Lung (tissue), 17 donors: ENCODE measurements at places on chromosomes 2 and 18. TPM values are rescaled to one million over a fixed set of nuclear protein-coding genes. Genes with fewer than 3 reads are reported as not detected.

The FAM98A gene
- 31.9 TPM for total RNA-seq

The RAB6C gene
- total RNA-seq: not detected

The CCBE1 gene
- 59.0 TPM for total RNA-seq

DNA sequence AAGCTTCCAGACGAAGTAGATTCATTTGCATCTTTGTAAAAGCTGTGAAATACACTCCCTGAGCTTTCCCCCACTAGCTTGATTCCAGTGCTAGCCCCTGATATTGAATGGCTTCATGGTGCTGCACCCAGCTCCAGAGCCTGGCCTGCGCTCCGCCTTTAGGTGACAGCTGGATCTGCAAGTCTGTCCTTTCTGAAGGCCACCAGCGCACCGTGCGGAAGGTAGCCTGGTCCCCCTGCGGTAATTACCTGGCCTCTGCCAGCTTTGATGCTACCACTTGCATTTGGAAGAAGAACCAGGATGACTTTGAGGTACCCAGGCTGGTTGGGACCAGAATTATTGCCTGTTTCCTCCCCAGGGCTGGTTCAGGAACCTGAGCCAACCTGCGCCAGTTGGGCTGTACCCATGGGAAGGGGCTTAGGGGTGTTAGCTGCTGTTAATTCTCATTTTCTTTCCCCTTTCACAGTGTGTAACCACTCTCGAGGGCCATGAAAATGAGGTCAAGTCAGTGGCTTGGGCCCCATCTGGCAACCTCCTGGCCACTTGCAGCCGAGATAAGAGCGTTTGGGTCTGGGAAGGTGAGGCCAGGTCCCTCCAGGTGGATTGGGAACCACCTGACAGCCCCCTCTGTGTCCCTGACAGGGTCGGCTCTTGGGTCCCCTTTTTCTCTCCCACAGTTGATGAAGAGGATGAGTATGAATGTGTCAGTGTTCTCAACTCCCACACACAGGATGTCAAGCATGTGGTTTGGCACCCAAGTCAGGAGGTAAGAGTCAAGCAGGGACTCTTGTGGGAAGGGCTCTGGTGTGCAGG is 1.3 kb downstream of the CIAO1 start:
- DNase-seq: peak; percentile 17
- H3K4me3 ChIP-seq: no peak overlapping the region
- H3K27ac ChIP-seq: no peak overlapping the region
- H3K4me1 ChIP-seq: peaks cover 10% of the 10 kb centered on the region

DNA sequence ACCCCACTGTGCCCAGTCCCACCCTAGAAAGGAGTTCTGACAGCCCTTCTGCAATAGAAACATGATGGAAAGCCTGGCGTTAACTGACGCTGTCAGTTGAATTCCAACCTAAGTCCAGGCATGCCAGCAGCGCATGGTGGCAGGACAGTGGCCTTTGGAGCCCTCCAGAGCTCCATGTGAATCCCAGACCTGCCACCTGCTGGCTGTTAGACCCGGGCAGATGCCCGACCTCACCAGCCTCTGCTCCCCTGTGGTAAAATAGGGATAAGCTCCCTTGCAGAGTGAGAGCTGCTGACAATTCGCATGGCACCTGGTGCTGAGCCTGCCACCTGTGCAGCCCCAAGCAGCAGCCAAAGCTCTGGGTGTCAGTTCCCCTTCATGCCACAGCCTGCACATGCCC is 138.6 kb downstream of the LOXHD1 start:
- H3K4me1 ChIP-seq: no peaks in the 10 kb centered on the region
- no peak overlapping the region for H3K27ac ChIP-seq
- H3K27me3 ChIP-seq: no peaks in the 10 kb centered on the region
- H3K4me3 ChIP-seq: no peak overlapping the region
- H3K36me3 ChIP-seq: no peaks in the 10 kb centered on the region

- H3K36me3 ChIP-seq: no peaks in the 10 kb centered on the region
- H3K27me3 ChIP-seq: no peaks in the 10 kb centered on the region
- DNase-seq: no peak
Observed at GRCh38 chr2:15640261-15640711, 48.6 kb downstream of the DDX1 start.

GRCh38 chr2:121039679-121040078 is 245.3 kb downstream of the TFCP2L1 start:
- H3K4me1 ChIP-seq: peaks cover 9% of the 10 kb centered on the region
- H3K36me3 ChIP-seq: no peaks in the 10 kb centered on the region
- peaks cover 29% of the 10 kb centered on the region for H3K27me3 ChIP-seq

- peaks cover 28% of the 10 kb centered on the region for H3K4me1 ChIP-seq
- DNase-seq: no peak
- H3K4me3 ChIP-seq: no peak overlapping the region
- H3K27ac ChIP-seq: no peak overlapping the region
- peaks cover 16% of the 10 kb centered on the region for H3K36me3 ChIP-seq
- no peaks in the 10 kb centered on the region for H3K27me3 ChIP-seq
Observed at GRCh38 chr2:191362841-191363240, 117.6 kb downstream of the MYO1B start.

DNA sequence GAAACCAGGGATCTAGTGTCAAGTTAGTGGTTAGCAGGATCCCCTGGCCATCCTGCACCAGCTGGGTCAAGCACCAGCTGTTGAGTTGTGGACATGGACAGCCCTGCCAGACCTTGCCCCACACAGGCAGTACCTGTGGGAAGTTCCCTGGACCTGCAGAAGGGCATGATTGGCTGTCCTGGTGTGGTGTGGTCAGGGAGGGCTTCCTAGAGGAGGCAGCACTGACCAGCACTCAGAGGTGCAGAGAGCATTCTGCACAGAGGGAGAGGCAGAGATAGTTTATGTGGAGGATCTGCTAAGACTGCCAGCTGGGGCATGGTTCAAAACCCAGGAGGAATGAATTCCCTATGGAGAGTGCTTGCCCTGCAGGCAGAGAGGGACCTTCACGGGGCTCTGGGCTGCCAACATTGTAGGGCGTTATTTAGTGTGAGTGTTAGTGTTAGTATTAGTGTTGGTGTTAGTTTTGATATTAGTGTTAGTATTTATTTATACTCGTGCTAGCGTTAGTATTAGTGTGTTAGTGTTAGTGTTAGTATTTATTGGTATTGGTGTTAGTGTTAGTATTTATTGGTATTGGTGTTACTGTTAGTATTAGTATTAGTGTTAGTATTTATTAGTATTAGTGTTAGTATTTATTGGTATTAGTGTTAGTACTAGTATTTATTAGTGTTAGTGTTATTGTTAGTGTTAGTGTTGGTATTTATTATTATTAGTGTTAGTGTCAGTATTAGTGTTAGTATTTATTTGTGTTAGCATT is 31.9 kb downstream of the TWIST2 start:
- no peaks in the 10 kb centered on the region for H3K4me1 ChIP-seq
- H3K27me3 ChIP-seq: peaks cover 3% of the 10 kb centered on the region
- H3K4me3 ChIP-seq: no peak overlapping the region

GRCh38 chr2:223416815-223417610 is 185.1 kb downstream of the SCG2 start:
- H3K4me1 ChIP-seq: no peaks in the 10 kb centered on the region
- H3K27ac ChIP-seq: no peak overlapping the region
- no peaks in the 10 kb centered on the region for H3K36me3 ChIP-seq
- no peaks in the 10 kb centered on the region for H3K27me3 ChIP-seq

GRCh38 chr2:72131916-72132841 is 15.5 kb downstream of the CYP26B1 start:
- no peaks in the 10 kb centered on the region for H3K36me3 ChIP-seq
- no peaks in the 10 kb centered on the region for H3K27me3 ChIP-seq
- DNase-seq: no peak

DNA sequence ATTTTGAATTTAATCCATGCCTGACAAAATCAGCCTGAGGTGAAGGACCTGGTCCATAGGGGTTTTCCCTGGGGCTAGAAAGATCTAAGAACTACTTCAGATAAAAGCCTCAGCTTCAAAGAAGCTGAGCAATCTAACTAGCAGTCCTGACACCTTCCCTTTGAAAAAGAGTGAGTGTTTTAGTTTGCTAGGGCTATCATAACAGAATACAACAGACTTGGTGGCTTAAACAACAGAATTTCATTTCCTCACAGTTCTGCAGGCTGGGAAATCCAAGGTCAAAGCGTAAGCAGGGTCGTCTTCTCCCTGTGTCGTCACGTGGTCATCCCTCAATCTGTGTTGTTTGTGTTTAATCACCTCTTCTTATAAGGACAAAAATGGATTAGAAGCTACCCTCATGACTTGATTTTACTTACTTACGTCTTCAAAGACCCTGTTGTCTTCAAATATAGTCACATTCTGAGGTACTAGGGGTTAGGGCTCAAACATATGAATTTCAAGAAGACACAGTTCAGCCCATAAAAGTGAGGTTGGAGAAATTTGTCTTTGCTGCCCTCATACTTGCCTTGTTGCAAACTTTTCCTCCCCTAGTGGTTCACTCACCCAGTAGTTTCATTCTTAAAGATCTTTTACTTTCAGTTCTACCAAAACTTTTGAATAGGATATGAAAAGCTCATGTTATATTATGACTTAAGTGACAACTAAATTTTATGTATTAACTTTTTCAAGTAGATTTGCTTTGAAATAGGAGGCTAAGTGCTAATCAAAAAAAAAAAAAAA is 673.8 kb downstream of the ARHGAP15 start:
- no peaks in the 10 kb centered on the region for H3K27me3 ChIP-seq
- no peaks in the 10 kb centered on the region for H3K36me3 ChIP-seq

DNA sequence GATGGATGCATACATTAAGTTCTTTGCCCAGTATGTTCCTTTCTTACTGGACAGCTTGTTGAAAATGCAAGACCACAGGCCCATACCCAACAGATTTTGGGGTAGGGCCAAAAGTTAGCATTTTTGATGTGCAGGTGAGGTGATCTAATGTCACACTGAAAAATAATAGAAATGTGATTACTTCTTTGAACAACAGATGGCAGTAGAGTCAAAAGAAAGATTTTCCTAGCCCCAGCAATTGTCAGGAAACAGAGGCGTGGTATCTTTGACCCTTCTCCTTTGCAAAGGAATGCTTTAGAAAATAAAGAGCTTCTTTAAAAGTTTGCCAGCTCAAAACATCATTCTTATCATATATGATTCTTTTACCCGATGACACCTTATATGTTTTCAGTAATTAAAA is 343.6 kb upstream of the SYT4 start:
- DNase-seq: peak; percentile 56
- no peaks in the 10 kb centered on the region for H3K36me3 ChIP-seq

DNA sequence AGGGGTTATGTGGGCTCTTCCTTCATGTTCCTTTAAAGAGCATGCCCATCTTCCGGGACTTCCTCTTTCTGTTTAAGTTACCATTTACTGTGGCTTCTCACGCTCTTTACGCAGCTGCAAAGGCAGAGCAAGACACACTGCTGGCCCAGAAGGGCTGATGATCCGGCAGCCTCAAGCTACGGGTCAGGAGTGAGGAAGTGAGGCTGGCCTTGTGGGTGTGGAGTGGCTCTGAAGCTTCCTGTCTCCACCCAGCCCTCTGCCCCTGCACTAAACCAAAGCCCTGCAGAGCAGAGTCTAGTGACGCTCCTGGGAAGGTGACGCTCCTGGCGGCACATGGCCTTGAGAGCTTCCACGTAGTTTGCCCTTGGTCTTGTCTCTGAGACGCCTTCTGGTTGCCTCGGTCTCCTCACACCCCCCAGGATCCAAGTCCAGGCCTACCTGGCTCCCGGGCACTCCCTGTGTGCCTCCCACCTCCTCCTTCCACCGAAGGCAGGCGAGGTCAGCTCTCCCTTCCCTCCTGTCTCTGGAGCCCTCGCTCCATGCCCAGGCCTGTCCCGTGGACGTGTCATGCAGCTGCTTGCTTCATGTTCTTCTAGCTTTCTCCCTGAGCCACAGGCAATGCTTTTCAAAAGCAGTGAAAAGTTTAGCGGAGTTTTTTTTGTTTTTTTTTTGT is 50.3 kb downstream of the ARL4C start:
- DNase-seq: no peak
- no peaks in the 10 kb centered on the region for H3K36me3 ChIP-seq

DNA sequence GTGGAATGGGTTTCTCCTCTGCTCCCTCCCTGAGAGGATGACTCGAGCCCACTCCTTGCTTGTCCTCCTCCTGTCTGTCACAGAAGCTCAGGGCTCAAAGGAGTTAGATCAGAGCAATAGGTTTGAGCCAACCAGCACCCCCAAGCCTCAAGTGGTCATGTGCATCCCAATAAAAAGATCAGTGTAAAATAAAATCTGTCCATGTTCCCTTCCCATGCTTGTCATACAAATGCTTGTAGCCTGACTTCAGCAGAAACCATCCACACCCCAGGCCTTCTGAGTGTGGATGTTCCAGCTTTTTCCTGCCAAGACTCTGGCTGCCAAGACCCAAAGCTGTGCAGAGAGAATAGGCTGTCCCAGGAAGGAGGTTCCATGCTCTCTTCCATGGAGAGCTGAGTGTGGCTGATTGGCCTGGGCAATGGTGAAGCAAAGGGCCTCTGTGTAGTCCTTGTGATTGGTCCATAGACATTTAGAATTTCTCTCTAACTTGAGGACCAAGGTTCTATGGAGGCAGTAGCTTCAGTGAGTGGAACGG is 67.4 kb downstream of the GYPC start:
- no peaks in the 10 kb centered on the region for H3K27me3 ChIP-seq
- peak; percentile 13 for DNase-seq
- H3K4me3 ChIP-seq: no peak overlapping the region
- H3K4me1 ChIP-seq: peaks cover 7% of the 10 kb centered on the region
- H3K36me3 ChIP-seq: no peaks in the 10 kb centered on the region

DNA sequence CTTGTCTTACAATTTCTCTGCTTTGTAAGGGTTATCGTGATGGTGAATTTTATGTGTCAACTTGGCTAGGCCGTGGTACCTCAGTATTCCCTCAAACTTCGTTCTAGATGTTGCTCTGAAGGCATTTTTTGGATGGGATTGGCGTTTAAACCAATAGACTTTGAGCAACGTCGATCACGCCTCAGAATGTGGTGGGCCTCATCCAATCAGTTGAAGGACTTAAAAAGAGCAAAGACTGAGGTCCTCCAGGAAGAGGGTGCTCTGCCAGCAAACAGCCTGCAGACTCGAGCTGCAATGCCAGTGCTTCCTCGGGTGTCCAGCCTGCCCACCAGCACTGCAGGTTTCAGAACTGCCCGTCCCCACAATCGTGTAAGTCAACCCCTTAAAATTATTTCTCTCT is 145.8 kb upstream of the SALL3 start:
- DNase-seq: no peak
- H3K4me3 ChIP-seq: no peak overlapping the region
- H3K27ac ChIP-seq: no peak overlapping the region
- H3K27me3 ChIP-seq: no peaks in the 10 kb centered on the region

GRCh38 chr2:45585267-45585861 is 25.7 kb downstream of the SRBD1 start:
- no peak overlapping the region for H3K27ac ChIP-seq
- H3K36me3 ChIP-seq: peaks cover 6% of the 10 kb centered on the region

GRCh38 chr2:122390406-122390805 is 635.0 kb downstream of the TSN start:
- no peaks in the 10 kb centered on the region for H3K27me3 ChIP-seq
- no peak overlapping the region for H3K4me3 ChIP-seq
- no peaks in the 10 kb centered on the region for H3K36me3 ChIP-seq
- no peak for DNase-seq
- no peaks in the 10 kb centered on the region for H3K4me1 ChIP-seq
